ENCODE measurements at places on chromosomes 3 and 15.

DNA sequence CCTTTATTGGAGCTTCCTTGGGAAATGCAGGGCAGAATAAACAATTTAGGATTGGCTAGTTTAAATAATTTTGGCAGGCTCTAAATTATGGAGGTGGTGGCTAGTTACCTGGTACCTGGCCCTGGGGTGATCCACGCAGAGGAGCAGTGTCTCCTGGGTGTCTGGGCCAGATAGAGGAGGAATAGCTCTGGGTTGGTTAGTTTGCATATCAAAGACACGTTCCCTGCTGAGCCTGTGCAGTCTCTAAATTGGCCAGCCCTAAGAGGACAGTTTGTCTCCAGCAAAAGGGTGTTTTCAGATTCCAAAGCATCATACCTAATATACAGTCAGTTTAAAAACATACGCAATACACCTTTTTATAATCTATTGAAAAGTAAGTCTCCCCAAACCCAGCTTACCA is 333.3 kb upstream of the TPM1 start:
- DNase-seq, result no peak

GRCh38 chr15:90249203-90249863 is at the start of gene TTLL13:
Gene TTLL13 (plus strand): TSS chr15:90249556. CDS start chr15:90250631, 1,075 bp downstream.
- peak; percentile 94 for DNase-seq

GRCh38 chr3:20406611-20407011 is 220.6 kb upstream of the SGO1 start:
- no peak for DNase-seq

DNA sequence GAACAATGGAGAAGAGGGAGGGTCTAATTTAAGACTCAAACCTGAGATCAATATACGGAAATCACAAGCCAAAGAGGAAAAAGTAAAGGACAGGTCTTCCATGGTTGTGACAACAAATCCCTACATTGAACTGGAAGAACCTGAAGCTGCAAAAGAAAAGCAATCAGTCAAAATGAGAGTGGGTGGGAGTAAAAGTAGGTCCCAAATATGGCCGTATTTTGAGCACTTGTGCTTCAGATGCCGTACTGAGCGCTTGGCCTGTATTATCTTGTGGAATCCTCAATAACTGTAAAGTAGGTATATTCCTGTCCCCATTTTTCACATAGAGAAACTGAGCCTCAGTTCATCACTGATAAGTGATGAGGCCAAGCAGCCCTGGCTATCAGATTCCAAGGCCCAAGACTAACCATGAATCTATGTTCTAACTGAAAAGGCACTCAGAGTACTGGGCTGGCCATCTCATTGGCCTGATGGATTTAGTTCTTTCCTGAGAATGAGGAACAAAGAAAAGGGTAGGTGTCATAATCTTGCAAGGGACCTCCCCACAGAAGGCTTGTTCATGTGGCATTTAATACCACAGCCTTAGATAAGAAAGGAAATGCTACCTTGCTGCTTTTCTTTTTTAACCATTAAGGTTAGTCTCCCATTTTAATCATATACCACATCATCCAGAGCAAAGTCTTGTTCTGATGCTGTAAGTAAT is 52.5 kb downstream of the LRRN1 start:
- DNase-seq, result no peak

DNA sequence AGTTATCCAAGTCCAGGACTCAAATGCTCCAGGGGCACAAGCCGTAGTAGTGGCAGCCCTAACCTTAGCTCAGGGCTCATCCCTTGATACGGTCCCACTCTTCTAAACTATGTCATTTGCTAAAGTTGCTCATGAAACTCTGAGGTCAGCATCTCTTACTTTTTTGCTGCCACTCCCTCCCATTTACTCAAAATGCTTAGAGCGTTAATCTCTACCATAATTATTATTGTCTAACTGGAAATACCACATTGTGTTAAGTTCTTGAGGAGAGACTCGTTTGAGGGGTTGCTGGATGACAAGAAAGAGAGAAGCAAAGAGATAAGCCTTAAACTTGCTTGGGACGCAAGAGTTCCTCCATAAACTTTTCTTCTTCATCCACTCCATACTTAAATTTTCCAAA is 26.9 kb upstream of the TMOD3 start:
- DNase-seq, result no peak

GRCh38 chr15:43239732-43240491 is 19.1 kb upstream of the EPB42 start:
- peak; percentile 20 for DNase-seq

- DNase-seq, result no peak
Measured at GRCh38 chr3:190058521-190059241, 62.0 kb downstream of the P3H2 start.

GRCh38 chr3:42739401-42740158 is 33.5 kb downstream of the CCDC13 start:
- DNase-seq, result no peak

- DNase-seq, result no peak
Measured at GRCh38 chr3:197174927-197175326, 123.5 kb downstream of the DLG1 start.

- no peak for DNase-seq
Measured at GRCh38 chr3:114668099-114668498, 374.3 kb downstream of the TIGIT start.

DNA sequence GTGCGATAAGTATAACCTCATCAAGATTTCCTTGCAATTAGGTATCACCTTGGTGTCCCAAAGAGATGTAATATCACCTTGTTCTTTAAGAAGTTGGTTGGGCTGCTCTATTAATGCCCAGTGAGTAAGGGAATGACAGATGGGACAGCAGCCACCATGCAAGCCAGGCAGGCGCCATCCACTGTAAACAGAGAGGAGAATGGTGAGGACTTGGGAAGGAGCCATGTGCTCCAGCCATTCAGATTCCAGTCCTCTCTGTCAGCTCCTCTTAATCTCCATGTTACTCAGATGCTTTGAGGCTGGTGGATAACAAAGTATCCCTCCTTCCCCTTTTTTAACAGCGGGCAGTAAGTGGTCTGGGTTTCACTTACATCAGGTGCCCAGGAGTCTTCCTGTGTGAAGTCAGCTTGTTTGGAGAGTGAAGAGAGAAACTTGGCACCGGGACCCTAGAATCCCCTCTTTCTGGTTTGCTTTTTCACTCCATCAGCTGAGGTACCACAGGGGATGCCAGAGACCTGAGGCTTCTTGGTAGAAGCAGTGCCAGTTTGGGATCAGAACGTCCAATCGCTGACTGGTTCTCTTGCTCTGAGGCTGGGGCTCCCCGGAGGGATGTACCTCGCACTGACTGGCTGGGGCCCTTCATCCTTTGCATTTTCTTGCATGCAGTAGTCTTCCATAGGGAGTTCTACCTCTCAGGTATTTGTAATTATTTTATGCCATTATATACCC is 29.5 kb downstream of the SLCO3A1 start:
- no peak for DNase-seq

GRCh38 chr15:68145706-68146105 is 59.4 kb downstream of the CALML4 start:
- DNase-seq, result no peak

- DNase-seq, result no peak
Measured at GRCh38 chr15:100116416-100117190, 225.2 kb downstream of the ADAMTS17 start.

- no peak for DNase-seq
Measured at GRCh38 chr15:101185770-101186169, 66.1 kb downstream of the CHSY1 start.

DNA sequence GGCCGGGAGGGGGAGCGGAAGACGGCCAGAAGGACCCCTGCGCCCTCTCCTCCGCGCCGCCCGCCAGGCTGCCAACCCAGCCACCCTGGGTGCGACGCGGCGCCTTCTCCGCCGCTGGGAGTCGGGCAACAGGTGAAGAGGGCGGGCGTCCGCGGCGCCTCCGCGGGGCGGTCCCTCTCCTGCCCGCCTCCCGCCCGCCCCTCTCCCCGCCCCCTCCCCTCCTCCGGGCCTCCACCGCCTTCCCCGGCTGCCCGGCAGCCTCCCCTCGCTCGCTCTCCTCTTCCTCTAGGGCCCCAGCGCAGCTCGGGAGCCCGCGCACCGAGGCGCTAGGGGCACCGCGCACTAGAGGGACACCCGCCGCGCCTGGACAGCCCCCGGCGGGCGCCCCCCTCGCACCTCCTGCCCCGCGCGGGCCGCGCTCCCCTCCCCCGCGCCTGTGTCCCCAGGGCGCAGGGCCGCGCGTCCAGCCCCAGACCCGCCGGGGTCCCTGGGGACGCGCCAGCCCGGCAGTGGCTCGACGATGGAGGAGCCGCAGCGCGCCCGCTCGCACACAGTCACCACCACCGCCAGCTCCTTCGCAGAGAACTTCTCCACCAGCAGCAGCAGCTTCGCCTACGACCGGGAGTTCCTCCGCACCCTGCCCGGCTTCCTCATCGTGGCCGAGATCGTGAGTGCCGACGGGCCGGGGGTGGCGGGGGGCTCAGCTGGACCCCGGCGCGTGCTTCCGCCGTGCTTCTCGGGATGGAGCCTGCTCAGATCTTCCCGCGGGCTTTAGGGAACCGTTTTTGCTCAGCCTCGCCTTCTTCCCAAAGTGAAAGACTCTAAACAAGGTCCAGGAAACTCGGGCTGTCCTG is at the start of gene CMTM8:
CMTM8 (plus strand) TSS at position 228 of the 854 bp plus-strand sequence; CDS start at position 521, 293 bp downstream.
- DNase-seq, result peak; percentile 79

DNA sequence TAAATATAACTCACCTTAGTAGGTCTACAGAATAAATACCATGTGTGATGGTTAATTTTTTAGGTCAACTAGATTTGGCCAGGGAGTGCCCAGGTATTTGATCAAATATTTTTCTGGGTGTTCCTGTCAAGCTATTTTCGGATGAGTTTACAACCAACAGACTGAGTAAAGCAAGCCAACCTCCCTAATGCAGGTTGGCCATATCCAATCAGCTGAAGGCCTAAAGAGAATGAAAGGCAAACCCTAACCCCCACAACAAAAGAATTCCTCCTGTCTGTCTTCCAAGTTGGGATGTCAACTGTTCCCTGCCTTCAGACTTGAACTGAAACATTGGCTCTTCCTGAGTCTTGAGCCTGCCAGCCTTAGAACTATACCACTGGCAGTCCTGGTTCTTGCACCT is 28.6 kb downstream of the TASOR start:
- no peak for DNase-seq

- DNase-seq, result peak; percentile 29
Measured at GRCh38 chr3:346186-346585, 149.6 kb downstream of the CHL1 start.

DNA sequence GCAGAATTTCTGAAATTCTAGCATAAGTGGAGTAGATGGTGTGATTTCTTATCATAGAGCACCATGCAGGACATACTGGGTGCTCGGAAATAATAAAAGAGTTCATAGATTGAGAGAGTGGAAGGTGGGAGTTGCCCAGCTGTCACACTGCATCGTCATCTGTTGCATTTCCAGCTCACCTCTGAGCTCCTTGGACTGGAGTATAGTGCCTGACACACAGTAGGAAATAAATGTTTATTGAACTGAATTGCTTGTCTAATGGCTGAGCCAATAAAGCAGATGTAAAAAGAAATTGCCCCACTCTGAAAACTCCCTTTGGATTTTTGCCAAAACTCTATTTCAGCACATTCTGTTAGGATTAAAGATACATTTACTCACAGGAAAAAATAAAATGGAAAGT is 108.9 kb upstream of the UBE2E1 start:
- DNase-seq, result no peak

DNA sequence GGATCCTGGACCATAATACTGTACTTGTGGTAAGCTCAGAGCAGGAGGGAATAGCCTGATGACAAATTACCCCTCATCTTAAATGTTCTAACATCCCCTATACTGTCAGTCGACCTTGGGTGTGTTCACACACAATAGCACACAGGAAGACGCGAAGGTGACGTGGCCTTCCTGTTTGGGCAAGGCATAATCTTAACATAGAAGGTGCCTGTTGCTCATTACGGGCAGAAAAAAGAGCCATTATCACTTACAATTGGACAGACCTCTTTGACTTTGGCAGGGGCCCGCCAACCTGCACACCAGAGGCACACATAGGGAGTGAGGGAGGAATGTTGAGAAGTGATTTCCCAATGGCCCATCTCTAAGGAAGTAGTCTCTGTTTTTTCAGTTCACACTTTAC is 144.2 kb downstream of the ANO10 start:
- no peak for DNase-seq

DNA sequence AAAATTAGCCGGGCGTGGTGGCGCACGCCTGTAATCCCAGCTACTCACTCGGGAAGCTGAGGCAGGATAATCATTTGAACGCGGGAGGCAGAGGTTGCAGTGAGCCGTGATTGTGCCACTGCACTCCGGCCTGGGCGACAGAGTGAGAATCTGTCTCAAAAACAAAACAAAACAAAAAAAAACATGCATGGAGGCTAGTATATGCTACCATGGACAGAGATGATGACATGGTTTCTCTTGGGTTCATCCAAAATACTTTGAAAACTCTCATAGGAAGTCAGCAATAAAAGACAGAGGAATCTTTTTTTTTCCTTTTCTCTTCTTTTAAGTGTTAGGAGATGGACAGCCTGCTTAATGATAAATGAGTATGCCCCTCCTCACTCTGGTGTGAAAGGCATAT is 137.7 kb upstream of the MB21D2 start:
- DNase-seq, result no peak

- no peak for DNase-seq
Measured at GRCh38 chr15:87522997-87523396, 733.5 kb downstream of the NTRK3 start.

DNA sequence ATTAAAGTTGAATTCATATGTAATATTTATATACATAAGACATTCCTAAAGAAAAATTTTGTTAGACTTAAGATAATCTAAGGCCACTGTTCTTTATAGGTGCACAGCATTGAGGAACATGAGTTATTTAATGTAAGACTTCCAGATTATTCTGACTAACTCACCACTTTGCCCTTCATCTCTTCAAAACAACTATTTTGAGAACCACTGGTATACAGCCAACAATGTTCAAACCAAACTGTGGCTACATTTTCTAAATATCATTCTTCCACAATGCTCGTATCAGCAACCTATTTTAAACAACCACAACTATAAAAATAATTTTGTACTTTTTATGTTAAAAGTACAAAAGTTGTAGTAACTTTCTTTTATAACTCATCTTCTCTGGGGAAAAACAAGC is 199.8 kb upstream of the ALCAM start:
- DNase-seq, result no peak

- DNase-seq, result no peak
Measured at GRCh38 chr3:129357616-129358015, 70.8 kb downstream of the EFCAB12 start.

DNA sequence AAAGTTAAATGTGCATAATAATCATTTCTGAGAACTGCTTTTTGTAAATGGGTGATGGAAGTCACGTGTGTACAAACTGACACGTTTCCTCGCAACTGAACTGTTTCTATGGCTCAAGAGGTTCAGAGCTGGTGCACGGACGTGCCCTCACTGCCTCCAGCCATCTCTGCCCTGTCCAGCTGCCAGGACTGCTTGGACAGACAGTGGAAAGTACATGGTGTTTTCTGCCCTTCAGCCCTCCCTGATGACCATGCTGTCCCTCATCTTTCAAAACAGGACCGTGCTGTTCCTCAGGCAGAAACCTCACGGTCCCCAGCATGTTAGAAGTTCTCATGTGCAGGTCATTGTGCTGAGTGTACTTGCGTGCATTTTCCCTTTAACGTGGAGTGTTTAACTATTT is 38.7 kb downstream of the GJD2 start:
- no peak for DNase-seq

DNA sequence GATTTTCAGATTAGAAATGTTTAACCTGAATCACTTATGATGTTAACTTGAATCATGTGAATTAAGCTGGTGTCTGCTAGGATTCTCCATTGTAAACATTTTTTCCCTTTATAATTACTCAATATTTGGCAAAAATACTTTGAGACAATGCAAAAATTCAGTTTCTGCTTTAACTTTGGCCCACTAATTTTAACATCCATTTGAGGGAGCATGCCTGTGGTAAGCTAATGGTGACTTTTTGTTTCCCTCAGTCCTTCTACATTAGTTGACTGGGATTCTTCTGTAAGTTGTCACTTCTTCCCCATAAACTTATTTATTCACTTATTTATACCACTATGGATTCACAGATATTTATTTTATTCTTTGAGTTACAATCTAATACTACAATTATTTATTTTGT is 59.3 kb downstream of the PIK3R4 start:
- DNase-seq, result no peak

Data from DMS53 (cell line).